ENCODE measurements at places on chromosomes 6 and 20.

DNA sequence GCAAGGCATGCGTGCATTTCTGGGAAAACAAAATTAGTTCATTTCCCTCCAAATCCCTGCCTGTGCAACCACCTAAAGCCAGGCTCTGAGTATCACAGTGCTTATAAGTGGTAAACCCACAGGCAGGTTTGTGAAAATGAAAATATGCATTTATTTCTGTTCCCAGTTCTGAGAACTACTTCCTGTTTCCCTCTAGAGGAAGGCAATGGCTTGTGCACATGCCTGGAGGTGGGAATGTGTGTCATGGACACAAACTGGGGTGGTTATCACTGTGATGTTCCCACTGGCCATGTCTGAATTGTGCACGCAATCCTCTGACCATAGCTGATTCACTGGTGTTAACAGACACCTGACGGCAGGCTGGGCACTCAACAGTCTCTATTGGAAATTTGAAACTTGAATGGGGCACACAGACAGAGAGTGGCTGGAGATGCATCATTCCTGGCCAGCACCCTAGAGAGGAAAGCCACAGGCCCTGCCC is 26.3 kb downstream of the FAM110A start:
- no peak for DNase-seq

DNA sequence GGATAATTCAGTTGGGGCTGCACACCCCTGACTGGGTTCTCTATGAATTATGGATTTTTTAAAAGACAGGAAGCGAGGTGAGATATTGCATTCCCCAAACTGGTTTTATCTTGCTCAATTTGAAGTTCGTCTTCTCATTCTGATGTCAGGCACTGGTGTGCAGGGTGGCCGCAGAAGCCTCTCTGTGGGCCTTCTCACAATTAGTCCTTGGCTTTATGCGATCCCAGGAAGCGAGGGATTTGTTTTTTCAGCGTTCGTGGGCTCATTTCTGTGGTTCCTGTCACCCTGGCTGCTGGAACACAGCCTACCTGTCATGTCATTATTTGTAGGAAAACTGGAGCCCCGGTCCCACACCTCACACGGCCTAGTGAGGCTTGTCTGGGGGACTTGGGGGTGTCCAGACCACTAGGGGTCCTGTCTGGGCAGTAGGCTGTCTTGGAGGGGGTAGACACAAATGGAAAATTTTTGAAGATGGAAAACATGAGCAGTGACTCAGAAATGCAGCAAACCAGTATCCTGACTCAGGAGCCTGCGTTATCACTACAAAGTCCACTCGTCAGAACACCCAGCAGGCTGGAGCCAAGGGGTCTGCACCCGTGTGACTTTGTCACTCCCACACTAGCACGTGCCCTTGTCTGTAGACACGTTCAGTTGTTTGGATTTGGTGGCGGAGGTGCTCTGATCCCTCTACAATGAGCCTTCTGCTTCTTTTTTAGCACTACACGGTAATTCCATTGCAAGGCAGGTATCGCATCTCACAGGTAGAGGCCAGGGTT is 42.2 kb downstream of the GNAS-AS1 start:
- no peak for DNase-seq

GRCh38 chr6:30216096-30216495 is 2.9 kb upstream of the TRIM26 start:
- DNase-seq = no peak

DNA sequence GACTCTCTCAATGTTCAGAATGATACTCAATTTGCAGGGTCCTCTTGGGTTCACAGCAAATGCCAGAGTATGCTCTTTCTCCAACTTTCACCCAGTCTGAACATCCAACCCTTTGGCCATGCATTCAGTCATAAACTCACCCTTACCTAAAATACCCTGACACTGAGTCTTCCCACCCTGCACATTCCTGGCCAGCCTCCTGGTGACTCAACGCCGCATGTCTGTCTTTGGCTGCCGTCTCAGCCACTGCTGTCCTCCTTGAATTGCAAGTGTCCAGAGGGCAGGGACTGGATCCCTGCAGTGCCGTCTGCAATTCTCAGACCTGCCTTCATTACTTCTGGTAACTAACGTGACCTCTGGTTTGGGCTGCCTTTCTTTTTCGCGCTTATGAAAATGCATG is 593.4 kb downstream of the QKI start:
- no peak for DNase-seq

DNA sequence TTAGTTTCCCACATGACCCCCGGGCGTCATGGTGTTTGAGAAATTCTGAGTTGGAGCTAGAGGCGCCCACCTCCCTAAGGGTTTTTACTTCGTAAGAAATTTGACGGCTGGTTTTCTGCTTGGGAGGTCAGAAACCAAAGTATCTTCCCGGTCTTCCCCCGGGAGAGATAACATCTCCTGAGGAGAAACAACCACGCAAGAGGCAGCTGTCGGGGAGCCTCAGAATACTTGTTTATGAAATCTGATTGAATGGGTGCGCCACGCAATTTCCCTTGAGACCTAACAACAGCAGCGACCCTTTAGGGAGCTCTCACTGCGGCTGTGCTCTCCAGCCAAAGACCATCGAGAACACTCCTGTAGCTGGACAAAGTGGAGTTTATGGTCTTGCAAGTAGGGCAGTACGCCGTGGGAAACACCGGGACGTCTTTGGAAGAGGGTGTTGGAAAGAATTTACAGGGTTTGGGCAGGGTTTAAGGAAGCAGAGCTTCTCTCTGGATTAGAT is 608 bp upstream of the EIF2S2 start:
- DNase-seq = no peak

DNA sequence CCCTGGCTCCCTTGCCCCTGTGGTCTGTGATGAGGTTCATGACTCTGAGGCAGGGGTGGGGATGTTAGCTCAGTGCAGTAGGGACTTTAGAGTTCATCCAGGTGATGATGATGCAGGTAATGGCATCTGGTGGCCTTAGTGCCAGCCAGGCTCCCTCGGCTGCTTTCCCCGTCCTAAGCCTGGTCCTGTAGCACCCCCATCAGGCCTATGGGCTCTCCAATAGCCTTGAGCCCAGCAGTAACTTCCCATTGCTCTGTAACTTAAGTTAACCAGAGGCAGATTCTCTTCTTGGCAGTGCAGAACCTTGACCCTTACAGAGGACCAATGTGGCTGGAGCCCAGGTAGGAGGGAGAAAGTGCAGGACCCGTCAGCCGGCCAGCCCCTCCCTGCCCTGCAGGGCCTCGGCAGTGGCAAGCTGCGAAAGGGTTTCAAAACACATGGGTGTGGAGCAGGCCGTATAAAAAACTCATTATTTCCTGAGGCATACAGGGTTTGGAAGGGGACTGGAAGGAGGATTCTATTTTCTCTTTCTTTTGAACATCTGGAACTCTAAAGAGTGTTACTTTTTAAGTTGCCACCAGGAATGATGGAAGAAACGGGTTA is 406.9 kb downstream of the CDH26 start:
- DNase-seq = no peak

GRCh38 chr6:145139140-145139850 is 596.0 kb downstream of the EPM2A start:
- no peak for DNase-seq

DNA sequence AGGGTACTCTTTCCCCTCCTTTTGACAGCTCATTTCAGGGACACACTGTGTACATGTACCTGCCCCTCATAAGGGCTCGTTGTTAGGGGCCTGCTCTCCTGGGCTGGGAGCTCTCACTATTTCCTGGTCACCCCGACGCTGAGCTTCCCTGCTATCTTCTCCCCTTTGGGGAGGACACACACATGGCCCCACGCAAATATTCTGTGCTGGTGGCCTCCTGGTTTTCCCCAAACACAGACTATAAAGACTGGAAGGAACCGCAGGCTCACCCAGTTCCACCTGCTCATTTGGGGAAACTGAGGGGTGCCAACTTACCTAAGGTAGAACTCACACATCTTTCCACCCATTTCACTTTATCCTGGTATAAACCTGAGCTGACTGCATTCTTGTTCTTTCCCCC is 301.4 kb upstream of the SUPT3H start:
- DNase-seq = no peak

DNA sequence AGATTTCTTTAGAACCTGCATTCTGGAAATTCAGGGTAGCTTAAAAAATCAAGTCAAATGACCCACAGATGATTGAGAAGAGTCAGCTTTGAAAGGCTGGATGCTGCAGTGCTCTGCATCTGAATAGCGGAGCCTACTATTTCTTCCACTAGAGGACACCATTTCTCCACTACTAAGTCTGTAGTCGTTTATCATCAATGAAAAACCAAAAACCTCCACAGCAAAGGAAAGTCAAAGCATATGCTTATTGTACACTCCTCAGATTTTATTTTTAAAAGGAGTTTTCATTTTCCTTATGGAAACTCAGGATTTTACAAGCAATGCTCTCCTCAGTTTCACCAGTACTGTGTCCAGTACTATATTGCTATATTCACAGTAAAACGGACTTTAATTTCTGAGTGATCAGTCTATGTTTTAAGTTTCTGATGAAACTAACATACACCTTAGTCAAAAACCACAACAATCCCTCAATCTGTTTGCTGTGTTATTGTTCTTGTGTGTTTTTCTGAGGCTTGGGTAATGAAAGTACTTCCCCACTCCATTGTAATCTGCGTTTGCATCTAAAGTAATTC is 50.5 kb upstream of the ENPP5 start:
- no peak for DNase-seq

- DNase-seq = no peak
Measured at GRCh38 chr20:51634877-51635276, 92.4 kb upstream of the NFATC2 start.

DNA sequence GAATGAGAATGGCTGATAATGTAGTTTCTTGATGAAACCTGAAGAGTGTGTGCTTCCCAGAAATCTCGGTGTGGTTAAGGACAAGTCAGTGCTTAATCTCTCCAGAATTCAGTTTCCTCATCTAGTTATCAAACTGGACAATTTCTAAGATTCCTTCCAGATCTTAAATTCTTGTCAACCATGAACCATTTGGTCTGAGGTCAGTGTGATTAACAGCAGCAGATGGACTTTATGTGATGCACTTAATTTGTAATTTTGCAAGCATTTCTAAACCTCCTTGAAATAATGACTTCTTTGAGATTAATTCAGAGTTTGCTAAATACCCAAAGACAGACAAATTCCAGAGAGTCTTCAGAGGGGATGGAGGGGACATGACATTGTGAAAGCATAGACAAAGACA is 160.3 kb downstream of the KIF16B start:
- no peak for DNase-seq

GRCh38 chr6:34096814-34097213 is 49.1 kb downstream of the GRM4 start:
- no peak for DNase-seq

- DNase-seq = no peak
Measured at GRCh38 chr6:141464490-141464889, 668.2 kb upstream of the GJE1 start.

GRCh38 chr6:56343295-56343694 is 95.9 kb upstream of the COL21A1 start:
- no peak for DNase-seq

GRCh38 chr6:124007266-124007665 is 203.6 kb downstream of the NKAIN2 start:
- DNase-seq = no peak

DNA sequence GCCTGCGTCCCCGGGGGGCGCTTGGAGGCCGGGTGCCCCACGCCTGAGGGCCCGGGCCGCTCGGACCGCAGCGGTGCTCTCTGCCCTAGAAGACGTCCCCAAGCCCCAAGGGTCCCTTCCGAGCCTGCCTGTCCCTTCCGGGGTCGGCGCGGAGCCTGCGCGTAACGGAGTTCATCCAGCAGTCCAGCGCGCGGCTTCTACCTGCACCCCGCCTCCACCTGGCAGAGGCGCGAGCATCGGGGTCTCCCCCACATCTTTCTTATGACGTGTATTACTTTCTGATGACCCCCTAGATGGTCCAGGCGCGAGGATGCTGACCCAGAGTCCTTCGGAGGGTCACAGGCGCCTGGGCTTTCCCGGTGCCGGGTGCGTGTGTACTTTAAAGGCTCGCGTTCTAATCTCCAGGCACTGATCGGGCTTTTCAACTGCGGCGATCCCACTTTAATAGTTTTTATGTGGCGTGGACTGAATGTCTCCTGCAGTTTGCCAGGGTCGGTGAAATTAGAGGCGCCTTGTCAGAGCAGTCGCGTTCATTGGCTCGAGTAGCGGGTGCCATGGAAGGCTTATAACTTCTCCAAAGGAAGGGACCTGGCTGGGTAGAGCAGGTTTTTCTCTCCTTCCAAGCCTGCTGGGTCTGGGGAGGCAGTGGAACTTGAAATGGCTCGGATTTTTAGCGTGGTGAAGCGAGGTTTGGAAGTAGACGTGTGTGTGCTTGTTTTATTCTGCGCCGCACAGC is 912 bp downstream of the EYA4 start:
- DNase-seq = no peak

GRCh38 chr20:9269280-9269971 is 200.5 kb downstream of the PLCB4 start:
- DNase-seq = no peak

GRCh38 chr20:35060168-35060567 is 32.4 kb downstream of the TRPC4AP start:
- no peak for DNase-seq

DNA sequence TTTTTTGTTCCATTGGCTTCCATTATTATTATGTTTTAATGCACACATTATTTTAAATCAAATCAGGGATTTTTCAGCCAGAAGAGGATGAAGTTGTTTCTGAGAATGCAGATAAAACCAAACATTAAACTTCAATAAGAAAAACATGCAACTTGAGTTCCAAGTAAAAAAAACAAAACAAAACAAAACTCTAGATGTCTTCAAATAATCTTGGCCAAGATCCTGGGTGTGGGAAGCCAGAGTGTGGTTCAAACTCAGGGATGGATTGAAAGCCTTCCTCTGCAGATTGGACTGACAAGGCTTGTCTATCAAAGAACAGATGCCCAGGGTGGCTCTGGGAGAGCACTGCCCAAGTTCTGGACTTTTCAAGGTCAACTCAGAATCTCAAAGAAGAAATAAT is 134.1 kb downstream of the LCA5 start:
- no peak for DNase-seq

DNA sequence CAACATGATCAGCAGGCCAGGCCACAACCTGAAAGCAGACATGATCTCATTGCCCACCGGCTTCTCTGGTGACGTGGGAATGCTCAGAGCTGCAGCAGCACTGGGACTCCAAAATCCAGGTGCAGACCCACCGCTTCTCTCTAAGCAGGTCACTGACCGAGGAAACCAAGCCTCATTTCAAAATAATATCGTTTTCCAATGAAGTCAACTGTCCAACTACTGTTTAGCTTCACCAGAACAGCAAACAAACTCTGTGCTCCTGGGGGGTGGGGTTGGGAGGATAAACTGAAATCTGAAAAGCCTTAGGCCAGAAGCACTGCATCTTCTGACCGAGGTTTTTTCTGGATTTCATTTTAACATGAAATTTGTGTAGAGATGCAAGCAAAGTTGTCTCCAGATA is at the start of gene GPLD1:
TSS of gene GPLD1 (minus strand) at position 109 of the 400 bp plus-strand sequence. CDS start at position 42, 67 bp downstream.
- DNase-seq = no peak

Data from T-helper 17 cell (primary cell).